ENCODE measurements at places on chromosomes 5 and 9. TPM values are rescaled to one million over a fixed set of nuclear protein-coding genes. Genes with fewer than 3 reads are reported as not detected.

- ATAC-seq = no peak
These were observed 1.1 kb downstream of the ISL1 start for GRCh38 chr5:51384281-51384840.

GRCh38 chr5:100746730-100747129 lies 156.4 kb downstream of the ST8SIA4 start:
- no peak for ATAC-seq

MEF2C gene
- total RNA-seq = not detected

DNA sequence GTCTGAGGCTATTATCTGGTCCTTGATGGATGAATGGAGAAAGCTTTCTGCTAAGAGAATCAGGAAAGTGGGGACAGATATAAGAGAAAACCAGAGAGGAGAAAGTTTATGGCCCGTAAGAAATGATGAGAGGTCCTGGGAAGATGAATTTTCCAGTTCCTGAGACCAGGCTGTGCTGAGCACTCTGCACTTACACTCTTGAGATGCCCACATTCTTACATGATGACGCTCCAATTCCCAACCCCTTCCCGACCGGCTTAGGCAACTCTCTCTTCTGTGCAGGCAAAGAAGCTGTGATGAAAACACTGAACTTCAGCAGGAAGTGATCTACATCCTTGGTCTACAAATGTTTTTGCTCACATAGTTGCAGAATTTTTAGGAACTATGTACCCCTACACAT lies 417.0 kb downstream of the ARHGEF28 start:
- no peak for ATAC-seq

NIM1K gene
- 4.3 TPM for total RNA-seq
